ENCODE measurements at places on chromosomes 12 and 14.
A peak's percentile ranks its signal among the peaks of the same experiment; 100 is the strongest.

GRCh38 chr14:62206456-62206855 is 444.2 kb downstream of the SNAPC1 start:
- no peak for DNase-seq

DNA sequence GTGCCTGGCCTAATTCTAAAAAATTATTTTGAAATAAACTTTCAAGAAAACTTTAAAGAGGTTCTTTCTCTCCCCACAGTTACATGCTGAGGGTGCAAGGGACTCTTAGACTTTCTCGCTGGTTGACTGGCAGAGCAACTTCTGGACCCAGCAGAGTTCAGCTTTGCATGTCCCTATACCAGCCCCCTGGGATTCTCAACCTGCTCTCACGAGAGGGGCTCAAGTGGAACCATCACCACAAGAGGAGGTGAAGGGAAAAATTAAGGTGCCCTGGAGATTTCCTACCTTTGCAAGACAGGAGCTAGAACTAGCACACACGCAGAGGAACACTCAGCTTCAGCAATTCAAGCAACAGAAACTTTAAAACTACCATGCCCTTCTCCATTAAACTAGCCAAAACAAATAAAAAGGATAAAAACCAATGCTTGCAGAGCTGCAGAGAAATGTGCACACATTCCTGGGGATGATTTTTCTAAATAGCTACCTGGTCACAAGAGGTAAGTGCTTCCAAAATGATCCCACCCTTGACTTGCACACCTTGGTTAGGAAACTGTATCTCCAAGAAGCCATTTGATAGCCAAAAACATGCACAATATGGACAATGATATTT is 2.5 kb downstream of the HVCN1 start:
- no peak for DNase-seq

GRCh38 chr12:120479458-120479857 is 9.9 kb upstream of the SRSF9 start:
- no peak for DNase-seq

GRCh38 chr12:46832130-46832704 is 6.4 kb upstream of the SLC38A4 start:
- no peak for DNase-seq

- DNase-seq: no peak
These were observed 4.2 kb downstream of the BAG5 start for GRCh38 chr14:103558071-103558882.

- DNase-seq: peak; percentile 3
These were observed 24.6 kb upstream of the KLRD1 start for GRCh38 chr12:10283027-10283426.

- peak; percentile 40 for DNase-seq
These were observed 12.4 kb downstream of the IL22 start for GRCh38 chr12:68240975-68241374.

GRCh38 chr12:110590806-110591326 is 7.7 kb upstream of the PPTC7 start:
- peak; percentile 67 for DNase-seq

DNA sequence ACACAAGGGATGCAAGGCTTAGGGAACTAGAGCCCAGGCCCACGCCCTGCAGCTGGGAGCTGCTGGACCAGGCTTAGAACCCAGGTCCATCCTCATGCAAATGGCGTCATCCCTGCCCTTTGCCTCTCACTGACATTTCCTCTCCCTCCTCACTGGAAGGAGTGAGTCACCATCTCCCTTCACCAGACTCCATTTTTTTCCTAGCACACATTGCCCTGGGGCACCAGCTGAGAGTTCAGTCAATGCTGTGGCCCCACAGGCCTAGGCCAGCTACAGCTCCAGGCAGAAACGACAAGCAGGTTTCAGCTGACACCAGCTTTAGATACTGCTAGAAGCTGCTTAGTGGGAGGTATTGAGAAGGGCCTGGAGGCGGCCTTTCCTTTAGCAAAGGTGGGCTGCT is 98.9 kb downstream of the RIMBP2 start:
- DNase-seq: no peak

GRCh38 chr14:36619853-36620252 is 37.4 kb upstream of the NKX2-8 start:
- DNase-seq: no peak

GRCh38 chr12:1965916-1966315 is 38.3 kb downstream of the DCP1B start:
- DNase-seq: no peak

DNA sequence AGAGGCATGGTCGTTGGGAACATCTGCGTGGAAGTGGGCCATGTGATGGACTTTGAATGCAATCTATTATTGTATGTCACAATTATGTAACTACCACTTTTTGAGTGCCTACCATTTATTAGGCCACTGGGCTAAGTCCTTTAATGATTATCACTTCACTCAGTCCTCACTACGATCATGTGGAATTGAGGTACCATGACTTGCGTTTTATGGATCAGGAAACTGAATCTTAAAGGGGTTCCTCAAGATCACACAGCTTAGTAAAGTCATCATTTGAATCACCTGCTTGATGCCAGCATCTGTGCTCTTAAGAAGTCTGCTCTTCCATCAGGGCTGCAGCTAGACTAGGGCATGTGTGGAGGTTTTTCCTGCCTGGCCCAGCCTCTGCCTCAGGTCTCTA is 136.7 kb downstream of the DAD1 start:
- DNase-seq: no peak

DNA sequence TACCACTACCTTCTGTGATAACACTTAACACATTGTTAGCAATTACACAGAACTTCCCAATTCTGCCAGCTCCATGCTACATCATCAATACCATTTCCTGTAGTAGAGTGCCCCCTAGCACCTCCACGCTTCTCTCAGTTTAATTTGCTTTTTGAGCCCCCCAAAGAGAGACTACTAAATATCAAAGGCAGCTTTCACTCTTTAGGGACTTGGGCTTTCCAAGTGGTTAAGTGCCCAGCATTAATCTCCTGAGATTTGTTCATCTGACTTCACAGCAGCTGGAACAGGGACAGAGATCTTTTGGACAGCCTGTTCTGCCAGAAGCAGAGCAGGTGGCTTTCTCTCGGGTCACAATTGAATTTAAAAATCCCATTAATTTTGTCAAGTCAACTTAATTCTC is 954.9 kb downstream of the DIO2 start:
- DNase-seq: no peak

GRCh38 chr14:63345826-63346225 is 27.1 kb upstream of the GPHB5 start:
- DNase-seq: no peak

DNA sequence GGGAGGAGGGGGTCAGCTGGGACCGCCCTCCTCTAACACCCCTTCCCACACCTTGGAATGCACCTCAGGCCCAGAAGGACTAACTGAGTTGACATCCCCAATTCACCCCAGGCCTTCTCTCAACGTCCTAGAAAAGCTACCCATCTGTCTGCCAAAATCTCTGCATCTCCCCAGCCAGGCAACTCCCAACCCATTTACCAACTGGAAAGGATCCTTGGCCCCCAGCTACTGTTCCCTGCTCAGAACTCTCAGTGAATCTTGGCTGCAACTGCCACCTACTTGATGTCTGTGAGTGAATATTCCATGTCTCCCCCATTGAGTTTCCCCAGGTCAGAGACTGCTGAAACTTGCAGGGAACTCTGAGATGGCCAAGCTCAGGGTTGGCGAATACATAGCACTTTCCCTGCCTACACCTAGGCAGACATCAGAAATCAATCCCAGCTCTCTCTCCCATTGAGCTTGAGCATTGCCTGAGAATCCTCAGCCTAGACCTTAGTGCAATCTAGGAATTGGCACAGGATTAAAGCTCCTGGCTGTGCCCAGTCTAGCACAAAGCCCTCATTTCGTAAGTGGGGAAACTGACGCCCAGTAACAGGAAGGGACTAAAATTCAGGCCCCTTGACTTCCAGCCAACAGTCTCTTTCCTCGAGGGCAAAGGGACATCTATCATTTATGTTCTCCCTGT is 71.9 kb upstream of the NCOR2 start:
- no peak for DNase-seq

DNA sequence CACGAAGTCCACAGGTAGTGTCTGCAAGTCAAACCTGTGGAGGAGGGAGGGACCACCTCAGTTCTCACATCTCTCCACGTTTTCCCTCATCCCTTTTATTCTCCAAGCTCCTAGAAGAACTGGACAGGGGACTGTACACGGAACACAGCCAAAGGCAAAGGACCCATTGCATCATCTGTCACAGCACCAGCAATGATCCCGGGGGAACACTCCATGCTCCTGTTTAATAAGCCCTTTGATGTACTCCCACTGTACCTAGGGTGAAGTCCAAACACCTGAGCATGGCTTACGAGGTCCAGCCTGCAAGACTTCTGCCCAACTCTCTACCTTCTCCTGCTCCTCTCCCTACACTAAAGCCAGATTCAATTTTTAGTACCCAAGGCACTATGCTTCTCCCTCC is 26.5 kb downstream of the PRPF40B start:
- no peak for DNase-seq

DNA sequence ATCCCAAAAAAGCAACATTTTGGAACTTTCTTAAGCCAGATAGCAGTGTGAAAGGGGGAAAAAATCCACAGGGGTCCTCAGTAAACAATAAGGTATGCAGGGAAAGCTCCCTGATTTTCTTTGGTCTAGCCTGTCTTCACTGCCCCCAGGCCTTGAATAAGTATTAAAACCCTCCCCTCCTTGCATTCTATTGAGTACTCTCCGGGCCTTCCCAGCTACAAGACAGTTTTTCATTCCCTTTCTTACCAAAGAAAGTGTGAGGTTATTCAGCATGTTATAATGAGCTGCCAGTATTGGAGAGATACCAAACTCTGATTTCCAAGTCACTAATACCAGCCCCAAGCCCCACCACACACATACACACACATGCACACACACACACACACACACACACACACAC is 59.8 kb upstream of the KIF21A start:
- no peak for DNase-seq

DNA sequence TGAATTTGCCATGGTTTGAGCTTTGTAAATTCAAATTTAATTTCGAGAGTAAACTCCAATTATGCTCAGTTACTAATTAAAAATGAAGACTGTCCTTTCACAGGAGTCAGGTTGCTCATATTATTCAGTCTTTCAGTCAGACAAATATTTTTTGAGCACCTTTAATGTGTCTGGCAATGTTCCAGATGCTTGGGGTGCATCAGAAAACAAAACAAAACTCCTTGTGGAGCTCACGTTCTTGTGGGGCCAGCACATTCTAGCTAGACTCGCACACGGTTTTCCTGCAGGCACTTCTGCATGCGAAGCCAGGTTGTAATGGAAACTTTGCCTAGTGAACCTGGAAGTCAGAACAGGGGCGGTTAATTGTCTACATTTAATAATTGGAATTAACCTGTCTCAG is 64.0 kb upstream of the ATF1 start:
- DNase-seq: no peak

DNA sequence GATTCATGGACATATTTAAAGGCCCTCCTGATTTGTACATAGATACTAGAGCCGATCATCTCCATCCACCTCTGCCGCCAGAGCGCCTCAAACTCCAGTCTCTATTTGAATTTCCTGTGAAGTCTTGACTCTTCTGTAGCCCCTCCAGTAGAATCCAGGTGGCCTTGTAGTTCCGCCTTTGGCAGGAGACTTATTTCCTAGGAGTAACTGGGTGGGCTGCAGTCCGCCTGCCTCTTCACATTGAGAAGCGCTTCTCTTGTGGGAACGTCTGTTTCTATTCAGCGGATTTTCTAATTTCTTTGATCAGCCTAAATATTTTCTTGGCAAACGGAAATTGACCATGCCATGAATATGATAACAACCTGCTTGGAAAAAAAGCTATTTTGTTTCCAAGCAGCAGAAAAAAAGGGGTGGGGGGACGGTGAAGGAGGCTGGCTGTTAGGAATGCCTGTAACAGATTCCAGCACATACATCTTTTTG is 9.0 kb upstream of the SIX1 start:
- DNase-seq: no peak

DNA sequence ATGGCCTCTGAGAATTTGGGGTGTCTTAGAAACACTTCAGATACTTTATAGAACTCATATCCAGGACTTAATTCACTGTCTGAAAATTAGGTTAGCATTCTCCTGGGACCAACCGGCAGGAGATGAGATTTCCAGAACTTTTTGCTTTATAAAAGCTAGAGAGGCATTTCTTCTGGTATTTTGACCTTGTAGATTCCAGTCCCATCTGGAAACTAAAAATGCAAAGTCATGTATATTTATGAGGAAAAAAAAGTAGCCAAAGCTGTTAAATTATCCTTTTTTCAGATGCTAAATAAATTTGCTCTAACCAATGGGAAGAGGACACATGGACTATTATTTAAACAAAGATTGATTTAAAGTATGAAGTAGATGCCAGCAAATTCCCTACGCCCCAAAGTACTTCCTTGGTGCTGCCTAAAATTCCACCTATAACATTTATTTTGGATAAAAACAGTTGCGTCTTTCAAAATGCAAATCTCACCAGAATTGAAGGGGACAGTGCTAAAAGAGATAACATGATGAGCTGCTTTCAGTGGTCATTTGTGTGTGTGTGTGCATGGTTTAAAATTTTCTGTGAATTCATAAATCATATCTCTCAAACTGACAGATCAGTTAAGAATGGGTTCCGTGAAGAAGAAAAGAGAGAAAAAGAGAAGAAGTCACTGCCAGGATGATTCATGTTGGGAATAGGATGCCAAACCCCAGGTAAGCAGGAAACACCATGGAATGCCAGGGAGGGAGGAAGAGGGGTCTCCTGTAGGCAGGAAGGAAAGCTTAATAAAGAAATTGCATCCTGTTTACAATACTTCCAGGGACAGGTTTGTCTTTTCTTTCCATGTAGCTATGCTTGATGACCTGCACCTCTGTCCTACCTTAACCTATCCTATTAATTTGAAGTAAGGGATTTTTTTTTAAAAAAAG is 97.7 kb upstream of the RGS6 start:
- DNase-seq: no peak

GRCh38 chr12:66947119-66947518 is 268.2 kb upstream of the GRIP1 start:
- DNase-seq: no peak

DNA sequence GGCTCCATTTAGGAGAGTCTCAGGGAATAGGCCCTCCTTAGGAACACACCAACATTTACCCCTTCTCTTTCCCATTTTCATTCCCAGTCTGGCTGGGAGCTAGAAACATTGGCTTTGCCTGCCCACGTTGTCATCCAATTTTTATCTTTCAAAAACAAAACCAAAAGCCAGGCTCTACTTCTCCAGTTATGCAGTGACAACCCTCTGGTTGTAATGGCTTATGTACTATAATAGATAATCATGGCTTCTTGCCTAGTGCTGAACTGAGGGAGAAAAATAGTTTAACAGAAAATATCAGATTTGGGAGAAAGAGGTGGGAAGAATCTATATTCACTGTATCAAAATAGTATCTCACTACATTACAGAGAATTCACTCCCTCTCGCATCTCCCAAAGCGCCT is 32.1 kb upstream of the IL22 start:
- no peak for DNase-seq

- peak; percentile 41 for DNase-seq
These were observed 147.9 kb upstream of the E2F7 start for GRCh38 chr12:77213319-77213718.

- DNase-seq: no peak
These were observed 51.8 kb downstream of the SCAF11 start for GRCh38 chr12:45938566-45938965.

DNA sequence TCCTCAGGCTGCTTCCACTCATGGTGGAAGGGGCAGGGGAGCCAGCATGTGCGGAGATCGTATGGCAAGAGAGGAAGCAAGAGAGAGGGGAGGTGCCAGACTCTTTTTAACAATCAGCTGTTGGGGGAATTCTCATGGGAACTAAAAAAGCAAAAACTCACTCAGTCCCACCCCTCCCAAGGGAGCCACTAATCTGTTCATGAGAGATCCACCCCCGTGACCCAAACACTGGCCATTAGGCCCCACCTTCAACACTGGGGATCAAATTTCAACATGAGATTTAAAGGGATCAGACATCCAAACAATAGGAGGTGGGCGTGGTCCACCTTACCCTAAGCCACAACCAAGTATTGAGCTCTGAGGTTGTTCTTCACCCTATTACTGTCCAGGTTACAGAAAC is 375.1 kb downstream of the GRIN2B start:
- DNase-seq: no peak
